ENCODE measurements at places on chromosomes 12 and 14.

GRCh38 chr12:121765573-121765972 is 27.9 kb downstream of the RHOF start:
- DNase-seq = no peak

- DNase-seq = no peak
Observed at GRCh38 chr14:105471297-105471821, 3.3 kb upstream of the CRIP2 start.

GRCh38 chr14:34347683-34348082 is 114.4 kb downstream of the SPTSSA start:
- no peak for DNase-seq

- DNase-seq = no peak
Observed at GRCh38 chr12:102573237-102573636, 92.9 kb upstream of the IGF1 start.

DNA sequence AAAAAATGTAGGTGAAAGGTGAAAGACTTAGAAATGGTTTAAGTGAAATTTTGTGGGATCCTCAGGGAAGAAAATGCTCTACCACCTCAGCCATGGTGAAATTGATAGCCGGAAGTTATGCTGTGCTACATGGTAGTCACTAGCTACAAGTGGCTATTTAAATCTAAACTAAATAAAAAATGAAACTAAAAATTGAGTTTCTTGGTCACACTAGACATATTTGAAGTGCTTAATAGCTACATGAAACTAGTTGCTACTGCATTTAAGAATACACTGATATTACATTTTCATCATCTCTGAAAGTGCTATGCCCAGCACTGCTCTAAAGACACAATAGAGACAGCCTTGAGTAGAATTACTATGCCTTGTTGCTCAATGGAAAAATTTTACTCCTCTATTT is 10.3 kb upstream of the SLCO1B3 start:
- DNase-seq = no peak

GRCh38 chr14:73280903-73281302 is 43.6 kb downstream of the PAPLN start:
- DNase-seq = no peak

DNA sequence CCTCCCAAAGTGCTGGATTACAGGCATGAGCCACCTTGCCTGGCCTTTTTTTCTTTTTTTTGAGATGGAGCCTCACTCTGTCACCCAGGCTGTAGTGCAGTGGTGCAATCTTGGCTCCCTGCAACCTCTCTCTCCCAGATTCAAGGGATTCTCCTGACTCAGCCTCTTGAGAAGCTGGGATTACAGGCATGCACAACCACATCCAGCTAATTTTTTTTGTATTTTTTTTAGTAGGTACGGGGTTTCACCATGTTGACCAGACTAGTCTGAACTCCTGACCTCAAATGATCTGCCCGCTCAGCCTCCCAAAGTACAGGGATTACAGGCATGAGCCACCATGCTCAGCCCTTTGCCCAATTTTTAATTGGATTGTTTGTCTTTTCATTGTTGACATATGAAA is 58.0 kb downstream of the SINHCAF start:
- DNase-seq = no peak

- DNase-seq = no peak
Observed at GRCh38 chr12:96454396-96454795, 35.0 kb upstream of the CFAP54 start.

DNA sequence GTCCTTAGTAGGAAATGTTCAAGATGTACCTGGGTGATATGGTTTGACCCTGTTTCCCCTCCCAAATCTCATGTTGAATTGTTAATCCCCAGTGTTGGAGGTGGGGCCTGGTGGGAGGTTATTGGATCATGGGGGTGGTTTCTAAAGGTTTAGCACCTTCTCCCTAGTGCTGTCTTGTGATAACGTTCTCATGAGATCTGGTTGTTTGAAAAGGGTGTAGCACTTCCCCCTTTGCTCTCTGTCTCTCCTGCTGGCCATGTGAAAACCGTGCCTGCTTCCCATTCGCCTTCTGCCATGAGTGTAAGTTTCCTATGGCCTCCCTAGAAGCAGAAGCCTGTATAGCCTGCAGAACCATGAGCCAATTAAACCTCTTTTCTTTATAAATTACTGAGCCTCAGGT is 353.0 kb upstream of the SFSWAP start:
- no peak for DNase-seq

DNA sequence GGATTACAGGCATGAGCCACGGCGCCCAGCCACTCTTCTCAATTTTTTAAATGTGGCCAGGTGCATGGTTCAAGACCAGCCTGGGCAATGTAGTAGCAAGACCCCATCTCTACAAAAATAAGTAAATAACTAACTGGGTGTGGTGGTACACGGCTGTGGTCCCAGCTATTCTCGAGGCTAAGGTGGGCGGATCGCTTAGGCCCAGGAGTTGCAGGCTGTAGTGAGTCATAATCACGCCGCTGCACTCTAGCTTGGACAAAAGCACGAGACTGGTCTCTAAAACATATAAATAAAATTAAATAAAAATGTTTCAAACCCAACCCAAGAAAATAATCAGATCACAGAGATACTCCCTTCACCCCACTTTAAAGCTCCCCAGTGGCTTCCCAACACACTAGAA is 8.9 kb downstream of the KDM2B start:
- no peak for DNase-seq

- DNase-seq = no peak
Observed at GRCh38 chr12:87198181-87198580, 831.0 kb downstream of the C12orf50 start.

GRCh38 chr14:64611358-64612020 is 61.7 kb downstream of the PPP1R36 start:
- no peak for DNase-seq

GRCh38 chr14:104472536-104473243 is 106.9 kb upstream of the C14orf180 start:
- no peak for DNase-seq

DNA sequence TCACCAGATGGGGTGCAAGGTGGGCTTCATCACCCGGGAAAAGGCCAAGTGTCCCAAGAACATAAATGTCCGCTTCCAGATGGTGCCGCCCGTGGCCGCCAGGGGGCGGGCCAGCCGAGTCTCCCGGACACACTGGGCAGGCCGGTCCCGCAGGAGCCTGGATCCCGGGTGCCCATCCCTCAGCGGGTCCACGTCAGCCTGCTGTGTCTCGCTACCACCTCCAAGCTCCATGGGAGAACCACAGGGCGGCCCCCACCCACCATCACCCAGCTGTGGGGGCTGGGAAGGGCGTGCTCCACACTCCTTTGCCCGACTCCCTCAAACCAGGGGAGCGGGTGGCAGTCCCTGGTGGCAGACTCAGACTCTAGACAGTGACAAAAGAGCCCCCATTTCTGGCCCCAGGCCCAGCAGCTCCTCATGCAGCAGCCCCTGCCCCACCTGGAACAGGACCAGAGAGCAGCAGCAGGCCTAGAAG is 22.0 kb upstream of the NUDT14 start:
- DNase-seq = peak; percentile 78

DNA sequence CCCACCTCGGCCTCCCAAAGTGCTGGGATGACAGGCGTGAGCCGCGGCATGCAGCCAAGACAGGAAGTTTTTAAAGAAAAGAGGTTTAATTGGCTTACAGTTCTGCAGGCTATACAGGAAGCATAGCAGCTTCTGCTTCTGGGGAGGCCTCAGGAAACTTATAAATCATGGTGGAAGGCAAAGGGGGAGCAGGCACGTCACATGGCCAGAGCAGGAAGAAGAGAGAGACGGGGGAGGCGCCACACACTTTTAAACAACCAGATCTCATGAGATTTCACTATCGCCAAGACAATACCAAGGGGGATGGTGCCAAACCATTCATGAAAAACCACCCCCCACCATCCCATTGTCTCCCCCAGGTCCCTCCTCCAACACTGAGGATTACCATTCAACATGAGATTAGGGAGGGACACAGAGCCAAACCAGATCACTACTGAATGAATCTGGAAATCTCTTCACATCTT is 14.1 kb downstream of the CCDC63 start:
- no peak for DNase-seq

GRCh38 chr12:20822415-20822814 is 11.9 kb downstream of the SLCO1B3 start:
- no peak for DNase-seq

GRCh38 chr14:82438436-82438835 is 904.8 kb upstream of the SEL1L start:
- DNase-seq = no peak

DNA sequence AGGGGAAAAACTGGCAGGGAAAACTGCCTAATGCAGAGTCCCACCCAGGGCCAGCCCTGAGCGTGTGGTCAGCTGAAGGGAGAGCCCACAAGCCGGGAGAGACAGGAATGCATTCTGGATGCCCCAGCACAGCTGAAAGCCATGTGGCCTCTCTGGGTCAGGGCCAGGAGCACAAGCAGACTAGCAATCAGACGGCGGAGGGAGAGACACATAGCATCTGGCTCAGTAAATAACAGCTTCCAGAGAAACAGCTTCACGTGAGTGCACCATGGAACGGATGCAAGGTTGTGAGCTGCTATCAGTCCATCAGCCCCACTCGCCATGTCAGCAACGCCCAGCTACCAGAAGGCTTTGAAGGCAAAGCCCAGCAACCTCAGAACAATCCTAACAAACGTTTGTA is 28.2 kb upstream of the TMEM106C start:
- no peak for DNase-seq

- no peak for DNase-seq
Observed at GRCh38 chr12:62082448-62082847, 177.8 kb upstream of the USP15 start.

GRCh38 chr14:105855893-105856675 is 329.7 kb downstream of the TMEM121 start:
- DNase-seq = no peak

DNA sequence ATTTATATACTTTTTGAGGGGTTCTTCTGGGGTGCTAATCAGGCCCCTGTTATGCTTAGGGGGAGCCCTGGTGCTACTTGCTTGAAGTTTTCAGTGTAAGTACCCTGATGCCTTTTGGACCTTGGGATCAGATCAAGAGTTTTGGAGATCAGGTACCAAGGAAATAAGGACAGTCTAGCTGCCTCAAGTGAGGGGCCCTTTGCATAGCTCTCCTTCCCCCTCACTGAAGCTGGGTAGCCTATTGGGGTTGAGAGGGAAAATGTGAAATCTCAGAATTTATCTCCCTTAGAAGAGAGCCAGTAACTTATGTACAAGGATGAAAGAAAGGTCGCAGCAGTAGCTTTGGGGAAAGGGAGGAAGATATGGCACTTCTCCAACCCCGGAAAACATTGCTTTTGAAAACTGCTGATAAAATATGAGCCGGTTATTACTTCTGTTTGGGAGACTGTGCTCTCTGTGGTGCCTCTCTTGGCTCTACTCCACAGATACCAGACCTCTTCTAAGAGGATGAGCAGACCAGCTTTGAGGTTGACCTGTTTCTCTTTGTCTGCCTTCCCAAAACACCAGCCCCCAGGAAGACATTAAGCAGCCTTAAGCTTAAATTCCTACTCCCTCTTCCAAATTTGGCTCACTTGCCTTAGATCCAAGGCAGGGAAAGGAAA is 8.8 kb upstream of the AMHR2 start:
- peak; percentile 48 for DNase-seq

GRCh38 chr12:65597527-65597926 is 226.8 kb upstream of the HMGA2 start:
- no peak for DNase-seq

GRCh38 chr12:20370014-20370386 is 1.7 kb downstream of the PDE3A start:
- DNase-seq = peak; percentile 10

- DNase-seq = no peak
Observed at GRCh38 chr12:16062611-16063010, 151.5 kb downstream of the DERA start.

GRCh38 chr14:54728700-54729527 is 162.0 kb downstream of the SAMD4A start:
- DNase-seq = no peak

DNA sequence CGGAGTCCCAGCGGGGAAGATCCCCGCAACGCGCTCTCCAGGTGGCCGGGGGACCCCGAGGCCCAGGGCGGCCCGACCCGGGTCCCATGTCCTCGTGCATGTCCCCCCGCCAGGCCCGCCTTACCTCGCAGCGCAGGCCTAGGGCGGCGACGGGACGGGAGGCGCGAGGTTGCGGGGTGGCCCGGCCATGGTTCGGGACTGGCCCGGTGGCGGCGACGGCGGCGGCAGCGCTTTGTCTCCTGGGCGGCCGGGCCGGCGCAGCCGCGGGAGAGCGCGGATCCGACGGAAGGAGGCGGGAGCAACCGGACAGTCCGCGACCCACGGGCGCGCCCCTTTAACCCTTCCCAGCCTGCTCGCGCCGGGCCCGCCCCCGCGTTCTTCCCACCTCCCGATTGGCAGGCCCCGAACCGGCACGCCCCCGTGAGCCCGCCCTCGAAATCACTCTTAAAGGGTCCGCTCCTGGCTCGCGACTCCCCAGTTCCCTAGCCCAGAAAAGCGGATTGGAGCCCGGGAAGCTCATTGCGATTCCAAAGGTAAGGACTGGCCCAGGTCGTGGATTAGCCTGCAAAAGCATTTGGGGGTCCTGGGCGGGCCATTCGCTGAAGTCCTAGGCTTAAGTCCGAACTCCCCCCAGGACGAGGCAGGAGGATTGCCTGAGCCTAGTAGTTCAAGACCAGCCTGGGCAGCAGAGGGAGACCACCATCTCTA is at the start of gene PHETA1:
Gene PHETA1 (minus strand): TSS at position 308 of the 708 bp plus-strand sequence. CDS start 5,668 bp downstream, outside the sequence.
- peak; percentile 97 for DNase-seq

DNA sequence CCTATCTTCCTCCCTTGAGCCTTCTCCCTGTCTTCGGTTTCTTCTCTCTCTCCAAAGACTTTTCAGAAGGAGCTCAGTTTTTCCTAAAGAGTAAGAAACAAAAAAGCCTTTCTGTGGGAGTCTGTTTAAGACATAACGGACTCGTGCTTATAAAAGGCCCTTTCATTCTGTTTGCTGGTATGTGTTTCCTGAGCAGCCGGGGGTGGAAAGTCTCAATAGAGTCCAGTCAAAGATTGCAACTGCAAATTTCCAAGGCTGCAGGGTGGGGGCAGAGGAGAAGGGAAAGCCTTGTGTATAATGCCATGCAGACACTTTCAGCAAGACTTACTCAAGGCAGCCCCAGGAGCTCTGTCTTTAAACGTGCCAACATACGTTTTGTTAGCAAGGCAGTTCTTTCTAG is 62.2 kb downstream of the GNG2 start:
- peak; percentile 49 for DNase-seq

- no peak for DNase-seq
Observed at GRCh38 chr12:121427556-121428050, 27.7 kb downstream of the RNF34 start.

DNA sequence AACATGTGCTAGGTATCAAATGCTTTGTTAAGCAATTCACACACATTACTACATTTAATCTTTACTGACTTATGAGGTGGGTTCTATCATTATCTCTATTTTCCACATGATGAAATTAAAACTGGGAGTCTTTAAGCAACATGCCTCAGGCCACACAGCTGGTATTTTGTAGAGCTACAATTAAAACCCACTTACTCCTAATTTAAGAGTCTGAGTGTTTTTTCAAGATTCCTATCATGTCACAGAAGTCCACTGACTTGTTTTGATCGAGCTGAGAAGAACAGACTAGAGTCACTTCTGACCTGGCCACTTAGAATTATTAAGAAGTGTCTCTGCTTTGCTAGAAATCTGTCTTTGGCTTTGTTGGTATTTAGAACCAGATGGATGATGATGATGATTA is 670.7 kb downstream of the NRXN3 start:
- no peak for DNase-seq
